ENCODE measurements at places on chromosomes 7 and 10.

GRCh38 chr10:105538874-105539273, 897.8 kb downstream of the SORCS3 start:
- no peak for DNase-seq

DNA sequence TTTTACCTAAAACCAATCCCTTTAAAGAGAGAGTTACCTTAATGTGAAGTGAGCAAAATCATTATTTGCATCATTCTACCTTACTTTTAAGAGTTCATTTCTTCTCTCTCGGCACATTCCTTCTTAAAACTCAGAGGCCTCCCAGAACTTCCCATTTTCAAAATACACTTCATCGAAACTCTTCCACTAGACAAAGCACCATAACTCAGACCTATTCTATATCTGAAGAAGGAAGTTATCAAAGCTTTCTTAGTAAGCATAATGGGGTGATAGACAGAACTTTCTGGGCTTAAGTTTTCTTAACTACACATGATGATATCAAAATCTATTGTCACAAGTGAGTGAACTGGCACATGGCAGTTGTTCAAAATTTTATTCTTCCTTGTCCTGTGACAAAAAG, 24.6 kb upstream of the GNAT3 start:
- DNase-seq: no peak

- peak; percentile 20 for DNase-seq
Observed at GRCh38 chr7:95327356-95327755, 3.0 kb upstream of the PON1 start.

DNA sequence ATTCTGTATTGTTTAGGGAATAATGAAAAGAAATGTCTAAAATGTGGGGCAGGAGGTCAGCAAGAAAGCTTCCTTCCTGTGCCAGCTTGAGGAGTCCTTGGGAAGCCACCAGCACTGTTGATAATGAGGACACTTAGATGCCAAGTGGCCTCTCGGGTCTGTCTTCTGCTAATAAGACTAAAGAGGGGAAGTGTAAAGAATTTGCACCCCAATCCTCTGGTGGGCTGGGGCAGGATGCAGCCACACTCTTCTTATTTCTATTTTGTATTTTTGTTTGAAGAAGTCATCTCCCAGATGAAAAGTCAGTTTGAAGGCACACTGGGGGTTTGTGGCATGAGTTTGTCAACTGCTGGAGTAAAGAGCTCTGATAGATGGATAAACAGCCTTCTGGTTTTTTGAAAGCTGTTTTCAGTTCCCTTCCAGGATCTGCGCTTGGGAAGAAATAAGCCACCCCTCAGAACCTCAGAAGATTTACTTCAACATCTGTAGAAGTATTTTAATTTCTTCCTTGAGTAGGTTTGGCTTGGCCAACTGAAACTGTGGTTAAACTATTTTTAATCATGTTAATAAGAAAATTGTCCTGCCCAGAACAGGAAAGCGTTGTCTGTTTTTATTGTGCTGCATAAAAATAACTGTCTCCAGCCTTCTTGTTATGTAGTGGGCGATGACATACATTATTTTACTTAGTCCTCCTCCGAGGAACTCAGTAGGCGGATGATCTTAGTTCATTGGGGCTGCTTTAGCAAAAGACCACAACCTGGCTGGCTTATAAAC, 128.8 kb upstream of the GPR26 start:
- DNase-seq: no peak

- DNase-seq: no peak
Observed at GRCh38 chr10:112375721-112376395, 1.9 kb downstream of the ACSL5 start.

DNA sequence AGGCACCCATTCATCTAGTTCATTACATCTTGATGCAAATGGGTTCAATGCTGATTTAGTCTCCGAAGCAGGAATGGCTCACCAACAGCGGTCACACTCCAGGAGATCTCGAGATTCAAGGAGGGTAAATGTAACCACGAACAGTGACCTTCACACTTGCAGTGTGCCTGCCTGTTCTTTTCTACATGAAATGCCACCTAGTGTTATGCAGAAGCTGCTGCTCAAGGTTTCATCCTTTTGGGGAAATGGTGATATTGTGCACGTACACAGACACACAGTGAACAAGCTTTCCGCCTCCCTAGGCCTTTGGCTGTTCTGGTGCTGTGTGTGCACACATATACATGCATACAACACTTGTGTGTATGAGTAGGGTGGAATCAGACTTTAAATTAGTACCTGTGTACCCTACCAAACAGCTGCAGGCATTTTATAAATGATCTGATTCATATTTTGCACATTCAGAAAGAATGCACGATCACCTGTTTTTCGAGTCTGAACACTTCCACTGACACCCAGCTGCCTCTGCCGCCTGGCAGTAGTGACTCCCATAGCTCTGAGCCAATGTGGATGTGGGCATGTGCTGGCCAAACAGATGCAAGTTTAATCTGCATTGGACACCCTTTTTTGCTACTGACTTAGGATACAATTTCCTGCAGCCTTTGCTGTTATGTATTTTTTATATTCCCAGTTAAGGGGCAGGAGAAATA, 100.5 kb downstream of the TACC2 start:
- no peak for DNase-seq

GRCh38 chr7:50367100-50367499, 62.6 kb downstream of the IKZF1 start:
- DNase-seq: no peak

DNA sequence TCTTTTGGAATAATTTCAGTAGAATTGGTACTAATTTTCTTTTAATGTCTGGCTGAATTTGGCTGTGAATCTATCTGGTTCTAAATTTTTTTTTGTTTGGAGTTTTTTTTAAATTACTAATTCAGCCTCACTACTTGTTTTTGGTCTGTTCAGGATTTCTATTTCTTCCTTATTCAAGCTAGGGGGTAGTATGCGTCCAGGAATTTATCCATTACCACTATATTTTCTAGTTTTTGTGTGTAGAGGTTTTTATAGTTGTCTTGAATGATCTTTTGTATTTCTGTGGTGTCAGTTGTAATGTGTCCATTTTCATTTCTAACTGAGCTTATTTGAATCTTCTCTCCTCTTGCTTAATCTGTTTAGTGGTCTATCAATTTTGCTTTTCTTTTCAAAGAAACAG, 48.9 kb upstream of the ICA1 start:
- DNase-seq: no peak

GRCh38 chr10:127880557-127880956, 12.2 kb downstream of the CLRN3 start:
- no peak for DNase-seq

GRCh38 chr7:158646766-158647474, 57.7 kb downstream of the NCAPG2 start:
- DNase-seq: peak; percentile 50

- no peak for DNase-seq
Observed at GRCh38 chr10:43049081-43049551, 27.8 kb upstream of the RET start.

DNA sequence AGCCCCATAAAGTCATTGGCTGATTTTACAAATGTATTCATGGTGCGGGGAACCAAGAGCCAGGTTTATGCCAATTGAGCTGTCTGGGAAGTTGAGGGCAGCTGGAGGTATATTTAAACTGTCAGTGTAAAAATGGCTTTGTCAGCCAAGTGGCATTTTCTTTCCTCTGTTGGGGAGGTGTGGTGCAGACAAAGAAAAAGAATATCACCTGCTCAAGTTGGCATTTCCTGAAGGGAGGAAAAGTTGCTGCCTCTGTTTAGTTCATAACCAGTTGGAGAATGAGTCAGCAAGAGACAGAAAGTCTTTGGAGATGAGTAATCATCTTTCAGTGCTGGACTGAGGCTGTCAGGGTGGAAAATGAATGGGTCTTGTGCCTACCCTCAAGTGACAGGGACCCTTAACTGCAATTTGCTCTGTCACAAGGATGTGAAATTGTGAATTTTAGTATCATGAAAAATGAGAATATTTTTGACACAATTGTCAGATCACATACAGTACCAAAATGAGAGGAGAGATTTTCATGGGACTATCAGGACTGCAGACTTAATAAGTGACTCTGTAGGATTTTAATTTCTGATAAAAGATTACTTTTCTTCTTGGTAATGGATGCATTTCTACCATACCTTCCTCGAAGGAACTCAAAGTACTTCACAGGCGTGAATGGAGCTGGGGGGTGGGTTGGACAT, 137.3 kb downstream of the ANLN start:
- DNase-seq: no peak

- no peak for DNase-seq
Observed at GRCh38 chr7:132123773-132124172, 452.5 kb downstream of the PLXNA4 start.

DNA sequence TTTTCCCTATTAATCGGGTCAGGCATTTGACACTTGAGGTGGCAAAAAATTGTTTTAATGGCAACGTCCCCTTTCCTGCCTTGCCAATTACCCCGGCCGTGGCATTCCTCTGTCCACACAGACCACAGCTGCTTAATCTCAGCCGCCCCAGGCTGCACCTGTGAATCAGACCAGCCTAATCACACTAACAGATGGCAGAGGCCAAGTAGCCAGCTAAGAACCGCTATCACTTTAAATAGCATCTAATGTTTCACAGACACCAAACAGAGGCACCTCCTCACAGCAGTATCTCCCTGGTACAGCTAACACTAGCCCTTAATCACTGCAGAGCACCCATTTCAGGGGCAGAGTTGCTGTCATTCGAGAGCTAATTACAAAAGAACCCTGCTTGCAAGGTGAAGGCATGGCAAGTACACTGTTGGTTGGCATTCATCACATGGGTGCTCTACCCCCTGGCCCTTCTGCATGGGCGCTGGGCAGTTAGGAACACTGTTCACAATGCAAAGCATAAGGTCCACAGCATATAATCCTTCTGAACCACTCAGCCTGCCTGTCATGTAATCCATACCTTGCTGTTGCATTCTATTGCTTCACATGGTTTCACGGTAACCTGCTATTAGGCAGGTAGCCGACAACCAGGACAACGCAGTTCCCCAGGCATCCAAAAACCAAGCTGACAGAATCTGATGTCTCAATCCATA, 38.8 kb downstream of the FGFR2 start:
- no peak for DNase-seq

- no peak for DNase-seq
Observed at GRCh38 chr7:41787651-41788350, 84.9 kb upstream of the INHBA start.

DNA sequence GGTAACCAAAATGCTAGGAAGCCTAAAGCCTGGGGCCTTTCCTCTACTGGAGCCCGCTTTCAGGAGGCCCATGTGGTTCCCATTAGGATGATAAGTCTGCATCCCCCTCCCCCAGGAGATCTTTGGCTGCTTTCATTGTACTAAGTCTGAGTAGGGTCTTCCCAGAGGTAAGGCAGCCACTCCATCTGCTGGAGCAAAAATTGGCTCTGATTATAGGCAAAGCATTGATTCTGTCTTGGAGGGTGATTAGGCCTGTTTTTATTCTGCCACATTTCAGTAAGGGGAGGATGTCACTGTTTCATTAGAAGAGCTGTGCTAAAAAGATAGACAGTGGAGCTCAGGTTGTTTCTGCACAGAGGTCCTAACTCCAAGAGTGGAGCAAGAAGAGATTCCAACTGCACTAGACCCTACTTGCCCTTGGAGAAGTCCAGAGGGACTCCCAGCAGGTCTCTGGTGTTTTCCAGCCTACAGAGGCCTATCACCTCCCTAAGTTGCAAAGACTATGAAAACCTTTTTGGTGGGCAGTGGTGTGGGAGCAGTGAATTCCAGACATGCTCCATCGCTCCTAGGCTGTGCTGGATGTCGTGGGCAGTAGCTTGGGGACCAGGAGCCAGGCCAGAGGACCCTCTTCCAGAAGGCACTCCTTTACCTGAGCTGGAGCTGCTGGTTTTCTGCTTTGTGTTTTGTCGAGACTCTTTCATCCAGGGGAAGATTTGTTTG, 7.1 kb upstream of the HOXA2 start:
- no peak for DNase-seq

DNA sequence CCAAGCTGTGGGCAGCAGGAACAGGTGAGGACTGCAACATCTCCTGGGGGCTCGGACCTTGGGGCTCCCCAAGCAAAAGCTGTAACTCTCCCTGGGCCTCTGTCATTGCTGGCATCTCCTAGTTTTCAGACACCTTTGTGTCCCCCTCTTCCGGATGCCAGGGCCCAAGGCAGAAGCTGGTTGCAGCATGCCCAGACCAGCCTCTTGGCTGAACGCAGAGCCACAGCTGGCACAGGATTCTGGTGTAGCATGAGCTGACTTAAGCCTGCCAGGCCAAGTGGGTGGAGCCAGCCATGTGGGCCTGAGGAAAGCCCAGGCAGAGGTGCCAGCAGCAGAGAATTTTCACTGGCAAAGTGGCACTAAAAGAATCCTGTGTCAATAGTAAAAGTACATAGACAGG, 43.5 kb downstream of the ZWINT start:
- DNase-seq: no peak

GRCh38 chr7:90271753-90272152, 26.8 kb downstream of the CFAP69 start:
- DNase-seq: no peak

DNA sequence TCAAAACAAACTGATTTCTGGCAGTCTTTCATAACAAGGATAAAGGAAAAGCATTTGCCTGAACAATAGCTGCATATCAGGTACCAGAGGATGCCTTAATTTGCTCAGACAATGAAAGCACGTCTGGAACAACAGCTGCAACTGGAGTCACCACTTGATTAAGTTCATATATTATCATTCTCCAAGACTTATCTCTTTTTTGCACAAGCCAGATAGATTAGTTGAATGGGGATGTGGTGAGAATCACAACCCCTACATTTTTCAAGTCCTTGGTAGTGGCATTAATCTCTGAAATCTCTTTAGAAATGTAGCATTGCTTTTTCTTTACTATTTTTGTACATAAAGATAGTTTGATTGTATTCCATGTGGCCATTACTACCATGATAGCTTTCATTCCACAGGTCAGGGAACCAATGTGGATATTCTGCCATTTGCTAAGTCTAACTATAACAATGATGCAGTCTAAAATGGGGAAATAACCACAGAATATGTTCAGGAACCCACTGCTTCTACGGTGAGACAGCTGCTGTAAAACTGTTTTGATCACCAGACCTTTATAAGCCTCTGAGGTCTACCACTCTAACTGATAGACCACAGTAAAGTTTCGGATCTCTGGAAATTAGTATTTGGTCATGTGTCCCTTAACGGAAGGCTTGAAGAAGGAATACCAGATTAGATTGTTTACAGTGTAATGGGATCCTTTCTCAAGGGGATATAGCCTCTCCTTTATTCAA, 1176.2 kb downstream of the DNAJB9 start:
- DNase-seq: no peak

DNA sequence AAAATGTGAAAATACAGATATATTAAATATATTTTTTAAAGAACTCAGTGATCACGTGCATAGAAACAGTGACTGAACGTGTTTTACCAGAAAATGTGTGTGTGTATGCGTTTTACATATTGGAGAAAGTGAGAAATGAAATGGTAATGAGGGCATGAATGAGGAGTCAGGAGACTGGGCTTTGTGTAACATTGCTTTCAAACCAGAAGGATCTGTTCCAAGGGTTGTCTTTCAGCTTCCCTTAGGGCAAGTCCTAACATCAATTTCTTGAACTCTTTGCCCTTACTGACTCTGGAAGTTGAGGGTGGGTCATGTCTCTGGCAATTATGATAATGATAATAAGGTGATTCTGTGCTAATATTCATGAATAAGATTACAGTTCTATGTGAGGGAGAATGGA, 557.3 kb downstream of the PHTF2 start:
- no peak for DNase-seq

- DNase-seq: no peak
Observed at GRCh38 chr10:100696477-100696901, 48.9 kb upstream of the PAX2 start.

GRCh38 chr7:142638581-142638980, 110.7 kb upstream of the PRSS1 start:
- DNase-seq: no peak

- DNase-seq: no peak
Observed at GRCh38 chr10:3310016-3310784, 137.6 kb upstream of the PITRM1 start.

GRCh38 chr10:3774814-3775695, 10.0 kb downstream of the KLF6 start:
- DNase-seq: no peak
